GM18507 (cell line): ENCODE measurements at places on chromosomes 7 and 10.

DNA sequence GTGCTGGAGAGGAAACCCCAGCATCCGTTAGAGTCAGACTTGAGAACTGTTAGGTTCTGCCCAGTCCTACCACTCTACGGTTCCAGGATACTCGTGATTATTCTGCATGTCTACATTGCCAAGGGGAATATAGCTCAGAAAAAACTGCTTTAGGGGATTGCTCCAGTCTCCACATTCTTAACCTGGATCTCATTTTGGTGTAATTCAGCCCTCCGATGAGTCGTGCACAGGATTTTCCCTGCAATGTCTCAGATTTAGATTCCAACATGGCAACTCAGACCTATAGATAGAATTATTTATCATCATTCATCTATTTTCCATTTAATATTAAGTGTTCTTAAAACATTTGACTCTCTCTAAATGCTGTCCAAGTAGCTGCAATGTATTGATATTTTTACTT lies 121.1 kb upstream of the ZEB1 start:
- no peak for DNase-seq

- no peak for DNase-seq
These were observed 937.7 kb downstream of the SORCS1 start for GRCh38 chr10:106226828-106227227.

- DNase-seq, result no peak
These were observed 50.3 kb downstream of the TPK1 start for GRCh38 chr7:144785521-144785920.

DNA sequence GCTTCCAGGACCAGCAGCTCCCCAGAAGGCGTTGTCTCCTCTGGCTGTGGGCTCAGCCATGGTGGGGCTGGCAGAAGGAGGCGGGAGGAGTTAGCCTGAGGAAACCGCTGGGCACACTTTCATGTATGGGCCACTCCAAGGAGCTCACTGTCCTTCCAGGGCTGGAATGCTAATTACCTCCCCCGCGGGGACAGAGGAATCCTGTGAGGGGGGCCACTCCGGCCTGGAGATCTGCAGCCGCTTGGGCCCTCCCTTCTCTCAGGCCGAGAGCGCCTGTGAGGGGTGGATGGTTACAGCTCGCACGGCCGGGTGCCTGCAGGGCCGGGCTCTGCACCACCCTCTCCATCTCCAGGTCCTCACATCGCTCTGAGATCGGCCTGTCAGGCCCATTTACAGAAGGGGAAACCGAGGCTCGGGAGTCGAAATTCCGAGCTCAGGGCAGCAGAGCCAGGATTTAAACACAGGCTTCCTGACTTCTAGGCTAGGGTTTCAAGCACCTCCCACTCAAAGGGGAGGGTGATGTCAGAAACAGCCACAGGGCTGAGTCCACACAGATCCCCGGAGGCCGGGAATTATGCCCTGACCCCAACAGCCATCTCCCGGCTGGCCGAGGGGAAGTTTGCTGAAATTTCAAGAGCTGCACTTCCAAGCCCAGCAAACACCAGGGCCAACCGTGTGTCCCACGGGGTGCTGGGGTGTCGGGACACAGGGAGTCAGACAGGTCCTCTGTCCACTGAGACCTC lies 59.1 kb downstream of the PDGFA start:
- DNase-seq, result no peak

DNA sequence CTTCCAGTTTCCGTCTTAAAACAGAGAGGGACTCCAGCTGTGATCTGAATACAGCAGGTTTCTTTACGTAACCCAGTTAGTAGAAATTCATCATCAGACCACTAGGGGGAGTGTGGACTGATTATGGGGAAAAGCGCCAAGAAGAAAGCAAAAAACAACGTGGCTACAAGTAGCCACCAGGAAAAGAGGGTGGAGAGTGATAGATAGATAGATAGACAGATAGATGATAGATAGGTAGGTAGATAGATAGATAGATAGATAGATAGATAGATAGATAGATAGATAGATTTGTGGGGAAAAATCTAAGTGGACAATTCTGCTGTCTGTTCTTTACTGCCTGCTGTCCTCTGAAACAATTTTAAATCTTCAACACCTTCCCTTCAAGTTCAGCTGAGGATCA lies 12.7 kb upstream of the AKR1B10 start:
- peak; percentile 30 for DNase-seq

DNA sequence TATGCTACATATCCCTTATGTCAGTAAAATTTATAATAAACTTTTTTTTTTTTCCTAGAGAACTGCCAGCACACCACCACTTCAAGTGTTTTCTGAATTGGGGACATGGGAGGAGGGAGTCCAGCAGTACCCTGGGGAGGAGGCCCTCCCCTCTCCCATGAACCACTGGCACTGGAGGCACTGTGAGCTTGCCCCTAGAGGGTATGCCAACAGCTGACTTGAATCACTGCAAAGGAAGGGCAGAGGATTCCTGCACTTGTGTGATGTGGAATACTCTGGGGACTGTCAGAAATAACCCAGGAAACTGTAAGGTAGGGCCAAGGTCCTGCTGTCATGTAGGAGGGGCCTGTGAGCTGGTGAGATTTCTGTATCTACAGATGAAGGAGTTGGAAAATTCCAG lies 8.5 kb upstream of the ARMS2 start:
- no peak for DNase-seq

GRCh38 chr7:71281261-71281660 lies 149.3 kb downstream of the GALNT17 start:
- DNase-seq, result no peak

DNA sequence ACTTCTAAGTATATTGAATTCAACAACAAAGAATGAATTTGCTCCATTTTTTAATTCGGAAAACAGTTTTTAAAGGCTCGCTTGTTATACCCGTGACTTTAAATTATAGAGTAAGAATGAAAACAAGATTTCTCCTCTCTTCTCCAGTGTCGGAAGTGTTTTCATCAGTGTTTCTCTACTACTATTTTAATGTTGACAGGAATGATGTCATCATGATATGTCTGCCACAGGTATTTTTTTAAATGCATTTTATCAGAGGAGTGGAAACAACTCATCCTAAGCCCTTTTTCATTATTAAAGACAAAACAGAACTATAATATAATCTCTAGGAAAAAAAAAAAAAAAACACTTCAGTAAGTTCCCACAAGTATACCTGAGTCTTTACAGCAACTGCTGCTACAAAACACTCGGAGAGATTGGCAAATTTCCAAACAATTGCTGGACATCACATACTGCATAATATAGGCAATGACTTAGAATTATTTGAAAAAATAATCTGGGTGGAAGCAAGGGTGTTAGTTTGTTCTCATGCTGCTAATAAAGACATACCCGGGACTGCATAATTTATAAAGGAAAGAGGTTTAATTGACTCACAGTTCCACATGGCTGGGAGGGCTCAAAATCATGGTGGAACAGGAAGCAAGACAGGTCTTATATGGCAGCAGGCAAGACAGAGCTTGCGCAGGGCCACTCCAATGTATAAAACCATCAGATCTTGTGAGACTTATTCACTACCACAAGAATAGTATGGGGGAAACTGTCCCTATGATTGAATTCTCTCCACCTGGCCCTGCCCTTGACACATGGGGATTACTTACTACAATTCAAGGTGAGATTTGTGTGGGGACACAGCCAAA lies 4.8 kb upstream of the RNF32 start:
- DNase-seq, result no peak

- no peak for DNase-seq
These were observed 13.6 kb upstream of the FOXK1 start for GRCh38 chr7:4668510-4668847.

GRCh38 chr7:17444673-17445072 lies 146.2 kb downstream of the AHR start:
- DNase-seq, result no peak

- no peak for DNase-seq
These were observed 23.0 kb downstream of the MKI67 start for GRCh38 chr10:128103229-128103714.

DNA sequence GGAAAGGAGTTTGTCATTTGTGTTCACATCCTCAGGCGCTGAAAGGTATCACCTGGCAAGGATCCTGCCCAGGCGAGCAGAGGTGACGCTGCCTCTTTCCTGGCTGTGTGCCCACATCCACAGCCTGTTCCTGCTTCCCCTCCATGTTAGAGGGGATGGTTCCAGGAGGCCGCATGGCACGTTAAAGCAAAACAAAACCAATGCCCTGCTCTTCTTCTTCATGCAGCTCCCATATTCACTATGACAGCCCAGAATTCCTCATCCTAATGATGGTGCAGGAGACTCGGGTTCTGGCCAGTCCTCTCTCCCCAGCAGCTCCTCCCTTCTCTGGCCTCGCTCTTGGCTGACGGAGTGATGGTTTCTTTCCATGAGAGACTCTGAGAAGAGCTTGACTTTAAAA lies 678.5 kb upstream of the ANKRD30A start:
- DNase-seq, result no peak

DNA sequence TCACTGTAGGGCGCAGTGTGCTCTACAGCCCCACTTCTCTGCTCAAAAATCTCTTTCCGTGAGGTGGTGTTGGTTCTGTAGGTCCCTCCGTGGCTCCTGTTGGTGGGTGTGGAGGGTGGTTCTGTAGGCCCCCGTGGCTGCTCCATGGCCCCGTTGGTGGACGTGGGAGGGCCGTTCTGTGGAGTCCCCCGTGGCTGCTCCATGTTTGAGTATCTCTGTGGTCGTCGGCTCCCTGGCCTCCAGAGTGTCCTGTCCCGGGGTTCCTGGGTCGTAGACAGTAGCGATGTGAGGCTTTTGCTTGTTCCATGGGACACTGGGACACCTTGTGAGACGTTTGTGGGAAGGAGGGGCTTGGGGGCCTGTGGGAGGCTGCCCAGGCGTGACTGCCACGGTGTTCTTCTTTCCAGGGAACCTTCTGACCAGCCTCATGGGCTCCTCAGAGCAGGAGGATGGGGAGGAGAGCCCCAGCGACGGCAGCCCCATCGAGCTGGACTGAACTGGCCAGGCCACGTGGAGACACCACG lies 18.6 kb downstream of the GET4 start:
- no peak for DNase-seq

GRCh38 chr10:47016564-47016963 lies 105.3 kb downstream of the PTPN20 start:
- no peak for DNase-seq

DNA sequence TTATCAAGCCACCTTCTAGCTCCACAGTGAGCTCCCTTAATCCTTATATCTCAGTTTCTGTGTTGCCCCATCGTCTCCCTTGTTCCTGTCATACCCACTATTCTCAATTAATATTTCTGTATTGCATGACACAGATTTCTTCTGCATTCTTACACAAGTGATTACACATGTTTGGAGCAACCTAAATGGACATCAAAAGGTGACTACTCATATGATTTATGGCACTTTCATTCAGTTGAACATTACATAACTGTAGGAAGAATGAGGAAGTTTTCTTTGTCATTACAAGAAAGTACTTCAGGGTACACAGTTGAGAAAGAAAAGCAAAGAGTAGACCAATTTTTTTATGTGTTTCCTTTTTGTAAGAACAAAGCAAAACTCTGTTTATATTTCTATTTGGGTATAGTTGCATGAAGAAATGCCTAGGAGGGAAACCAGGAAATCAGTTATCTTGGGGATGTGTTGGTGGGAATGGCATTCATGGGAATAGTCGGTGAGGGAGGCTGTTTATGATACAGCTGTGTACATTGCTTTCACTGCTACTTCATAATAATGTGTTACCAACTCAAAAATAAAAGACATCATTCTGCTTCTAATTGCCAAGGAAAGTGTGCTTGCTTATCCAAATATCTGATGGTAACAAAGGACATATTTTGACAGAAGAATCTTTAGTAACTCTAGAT lies 23.6 kb upstream of the PRSS37 start:
- DNase-seq, result no peak

DNA sequence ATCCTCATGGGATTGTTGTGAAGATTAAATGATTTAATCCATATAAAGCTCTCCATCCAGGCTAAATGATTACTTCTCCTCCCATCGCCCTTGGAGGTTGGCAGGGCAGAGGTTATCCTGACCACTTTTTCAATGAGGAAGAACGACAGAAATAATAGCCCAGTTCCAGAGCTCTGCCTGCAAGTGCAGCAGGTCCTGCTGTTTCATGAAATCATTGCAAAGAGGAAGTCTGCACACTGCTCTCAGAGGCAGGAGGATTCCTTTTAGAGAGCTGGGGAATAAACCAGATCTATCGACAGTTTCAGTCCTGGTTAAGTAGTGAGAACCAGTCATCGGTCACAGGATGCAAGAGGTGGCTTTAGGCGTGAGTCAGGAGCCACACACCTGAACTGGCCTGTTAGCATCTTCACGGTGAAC lies 25.0 kb upstream of the CDH23 start:
- DNase-seq, result no peak

- no peak for DNase-seq
These were observed 54.7 kb downstream of the STEAP1B start for GRCh38 chr7:22445140-22445743.

- no peak for DNase-seq
These were observed 260.2 kb upstream of the PRKCQ start for GRCh38 chr10:6840201-6840691.

DNA sequence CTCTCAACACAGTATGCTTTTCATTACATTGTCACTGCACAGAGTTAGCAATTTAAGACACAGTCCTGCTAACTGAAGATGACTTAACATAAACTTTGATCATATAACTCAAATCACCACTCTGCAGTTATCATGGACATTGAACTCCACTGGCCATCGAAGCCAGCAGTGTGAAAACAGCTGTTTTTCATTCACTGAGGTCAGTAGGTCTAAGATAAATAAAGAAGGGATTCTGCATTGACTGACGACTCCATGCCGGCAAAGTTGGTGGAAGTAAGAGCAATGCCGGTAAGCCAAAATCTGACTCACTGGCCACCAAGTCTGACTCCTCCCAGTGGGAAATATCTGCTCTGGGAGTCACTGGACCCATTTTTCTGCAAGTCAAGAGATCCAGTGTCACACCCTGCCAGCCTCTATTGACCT lies 449.9 kb upstream of the ANKRD30A start:
- no peak for DNase-seq

DNA sequence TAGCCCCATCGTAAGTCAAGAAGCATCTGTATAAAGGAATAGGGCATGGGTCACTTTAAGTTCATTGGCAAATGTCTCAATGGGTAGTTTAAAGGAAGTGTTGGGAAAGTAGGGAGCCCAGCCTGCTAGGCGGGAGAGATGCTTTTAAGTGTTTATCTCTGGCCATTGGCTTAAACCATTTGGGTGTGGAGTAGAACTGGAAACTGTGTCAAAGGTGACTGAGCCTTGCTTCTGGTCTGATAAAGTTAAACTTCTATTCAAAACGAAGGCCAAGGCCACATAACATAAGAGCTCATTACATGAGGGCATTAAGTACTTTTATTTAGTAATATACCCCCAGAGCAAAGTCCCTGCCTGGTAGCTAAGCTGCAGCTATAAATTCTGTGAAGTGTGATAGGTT lies 148.7 kb downstream of the SPAG6 start:
- no peak for DNase-seq

GRCh38 chr7:33041631-33042428 lies 20.7 kb downstream of the NT5C3A start:
- no peak for DNase-seq
